Stimulated activated naive CD4-positive, alpha-beta T cell treated with Interleukin-2 at 50 U/mL for 16 hours (primary cell): ENCODE measurements at places on chromosomes 3 and 15.

- no peak for DNase-seq
Observed at GRCh38 chr15:23854912-23855659, 168.0 kb upstream of the NDN start.

DNA sequence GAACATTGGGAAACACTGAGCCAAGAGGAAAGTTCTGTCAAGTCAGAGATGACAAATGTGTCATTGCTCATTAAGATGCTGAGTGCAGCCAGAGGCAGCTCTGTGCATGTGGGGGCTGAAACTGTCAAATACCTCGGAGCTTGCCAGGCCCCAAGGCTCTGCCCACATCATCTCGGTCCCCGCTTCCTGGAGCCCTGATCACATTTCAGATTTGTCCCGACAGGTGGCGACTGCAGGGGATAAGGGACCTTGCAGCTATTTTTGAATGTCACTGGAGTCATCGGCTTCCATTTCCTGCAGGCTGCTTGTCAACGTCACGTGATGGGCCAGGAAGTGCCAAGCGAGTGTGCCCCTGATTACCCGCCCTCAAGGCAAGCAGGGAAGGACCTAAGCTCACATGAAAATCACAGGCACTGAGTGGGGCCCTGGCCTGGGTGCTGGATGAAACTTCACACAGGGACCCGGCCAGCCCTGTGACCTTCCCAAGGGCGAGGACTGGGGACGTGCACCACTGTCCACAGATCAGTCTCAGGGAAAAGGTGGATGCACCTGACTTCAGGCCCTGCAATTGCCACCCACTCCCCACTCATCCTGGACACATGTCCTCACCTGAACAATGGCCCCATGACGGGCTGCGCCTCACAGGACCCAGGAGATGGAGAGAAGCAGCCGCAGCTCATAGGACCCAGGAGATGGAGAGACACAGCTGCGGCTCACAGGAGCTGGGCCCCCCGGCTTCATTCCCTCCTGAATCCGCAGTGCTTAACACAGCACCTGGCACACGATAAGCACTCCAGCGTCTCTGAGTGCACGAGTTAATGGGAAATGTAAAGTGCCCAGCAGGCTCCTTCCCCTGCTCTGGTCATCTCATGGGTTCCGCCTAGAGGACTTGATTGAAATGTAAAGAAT, 73.4 kb downstream of the NUP210 start:
- peak; percentile 64 for DNase-seq

DNA sequence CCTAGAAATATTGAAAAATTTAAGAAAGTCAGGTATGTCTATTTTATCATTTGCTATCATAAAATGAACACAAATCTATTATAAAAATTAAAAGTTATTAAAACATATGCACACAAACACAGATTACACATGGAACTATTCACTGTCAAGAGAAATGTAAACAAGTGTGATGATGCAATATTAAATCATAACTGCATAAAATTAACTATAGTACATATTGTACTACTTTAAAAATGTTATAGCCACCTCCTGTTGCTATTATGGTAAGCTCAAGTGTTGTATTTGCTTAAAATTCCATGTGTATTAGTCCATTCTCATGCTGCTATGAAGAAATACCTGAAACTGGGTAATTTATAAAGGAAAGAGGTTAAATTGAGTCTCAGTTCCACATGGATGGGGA, 54.7 kb upstream of the CMC1 start:
- no peak for DNase-seq

GRCh38 chr3:39540162-39540921, 72.9 kb downstream of the MOBP start:
- DNase-seq: no peak

GRCh38 chr15:55909036-55909811, 84.2 kb downstream of the NEDD4 start:
- no peak for DNase-seq

DNA sequence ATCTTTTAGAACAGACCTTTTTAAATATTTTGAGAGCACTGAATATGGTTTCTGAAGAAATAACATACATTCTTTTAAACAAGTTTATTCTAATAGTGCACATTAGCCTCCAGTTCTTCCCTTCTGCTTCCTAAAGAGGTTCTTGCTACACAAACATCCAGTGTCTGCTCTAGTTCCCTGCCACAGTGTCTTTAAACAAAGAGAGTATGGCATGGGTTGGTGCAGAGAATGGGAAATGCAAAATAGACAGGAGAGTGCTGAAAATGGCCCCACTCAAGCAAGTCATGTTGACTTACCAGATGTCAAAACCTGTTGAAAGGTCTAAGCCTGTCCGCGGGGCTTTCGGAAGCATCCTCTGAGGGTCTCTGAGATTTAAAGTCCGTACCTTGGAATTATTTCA, 72.1 kb upstream of the RPL35A start:
- DNase-seq: no peak

- DNase-seq: no peak
Observed at GRCh38 chr15:78979456-78980320, 34.8 kb upstream of the CTSH start.

- no peak for DNase-seq
Observed at GRCh38 chr3:152583963-152584362, 251.0 kb upstream of the P2RY1 start.

DNA sequence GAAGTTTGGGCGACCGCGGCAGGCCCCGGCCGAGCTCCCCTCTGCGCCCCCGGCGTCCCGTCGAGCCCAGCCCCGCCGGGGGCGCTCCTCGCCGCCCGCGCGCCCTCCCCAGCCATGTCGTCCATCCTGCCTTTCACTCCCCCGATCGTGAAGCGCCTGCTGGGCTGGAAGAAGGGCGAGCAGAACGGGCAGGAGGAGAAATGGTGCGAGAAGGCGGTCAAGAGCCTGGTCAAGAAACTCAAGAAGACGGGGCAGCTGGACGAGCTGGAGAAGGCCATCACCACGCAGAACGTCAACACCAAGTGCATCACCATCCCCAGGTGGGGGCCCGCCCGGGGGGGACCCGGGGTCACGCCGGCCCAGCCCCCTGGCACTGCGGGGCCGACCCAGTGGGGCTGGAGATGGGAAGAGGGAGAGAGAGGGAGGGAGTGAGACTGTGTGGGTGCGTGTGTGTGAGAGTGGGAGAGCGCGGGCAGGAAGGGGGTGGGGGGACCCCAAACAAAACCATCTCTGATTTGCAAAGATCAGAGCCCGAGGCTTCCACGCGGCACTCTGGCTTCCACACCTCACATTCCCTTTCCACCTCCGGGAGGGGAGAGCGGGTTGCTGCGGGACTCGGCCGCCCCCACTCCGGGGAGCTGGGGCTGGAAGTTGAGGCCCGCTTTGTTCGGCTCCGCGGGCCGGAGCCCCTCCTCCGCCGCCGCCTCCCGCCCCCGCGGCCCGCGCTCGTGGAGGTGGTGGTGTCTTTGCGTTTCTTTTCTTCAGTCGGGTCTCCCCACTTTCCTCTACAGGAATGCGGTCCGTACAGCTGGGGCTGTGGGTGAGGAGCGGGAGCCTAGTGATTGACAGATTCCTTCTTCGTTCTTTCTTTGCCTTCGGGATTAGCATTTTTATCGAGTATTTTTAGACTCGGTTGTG, 898 bp downstream of the SMAD3 start:
- peak; percentile 25 for DNase-seq

DNA sequence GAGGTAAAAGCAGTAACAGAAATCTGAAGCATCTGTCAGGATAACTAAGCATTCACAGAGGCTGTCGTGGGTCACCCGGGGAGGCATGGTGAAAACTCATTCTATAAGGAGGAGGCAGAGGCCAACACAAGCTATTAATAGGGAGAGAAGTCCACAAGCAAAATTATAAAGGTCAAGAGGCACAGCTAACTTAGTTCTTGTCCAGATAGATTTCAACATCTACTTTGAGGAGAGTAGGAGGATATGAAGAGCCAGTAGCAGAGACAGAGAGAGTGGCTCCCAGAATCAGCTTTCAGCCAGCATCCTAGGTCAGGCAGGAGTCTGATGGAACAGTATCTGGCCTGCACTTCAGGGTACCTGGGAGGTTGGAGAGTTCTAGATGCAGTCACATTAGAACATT, 95.3 kb downstream of the STAC start:
- DNase-seq: no peak

DNA sequence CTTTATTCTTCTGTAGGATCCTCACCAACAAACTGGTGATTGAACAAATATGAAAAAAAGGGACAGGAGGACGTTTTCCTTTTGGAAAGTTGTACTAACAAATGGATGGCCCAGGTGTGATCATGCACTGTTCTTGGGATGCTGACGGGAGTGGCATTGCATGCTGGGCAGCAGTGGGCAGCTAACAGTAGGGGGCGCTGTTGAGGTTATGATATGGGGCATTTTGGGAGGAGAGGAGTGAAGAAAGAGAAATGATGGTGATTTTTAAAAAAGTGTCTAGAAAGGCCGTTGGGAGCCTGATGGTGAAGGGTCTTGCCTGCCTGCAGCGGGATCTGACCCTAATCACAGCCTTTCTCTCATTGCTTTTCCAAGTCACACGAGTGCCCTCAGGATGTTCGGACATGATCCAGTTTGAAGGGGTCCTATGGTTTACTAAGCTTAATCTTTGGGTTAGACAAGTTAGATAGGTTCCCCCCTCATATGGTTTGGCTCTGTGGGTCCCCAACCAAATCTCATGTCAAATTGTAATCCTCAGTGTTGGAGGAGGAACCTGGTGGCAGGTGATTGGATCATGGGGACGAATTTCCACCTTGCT, 46.2 kb upstream of the PRTG start:
- DNase-seq: peak; percentile 41

DNA sequence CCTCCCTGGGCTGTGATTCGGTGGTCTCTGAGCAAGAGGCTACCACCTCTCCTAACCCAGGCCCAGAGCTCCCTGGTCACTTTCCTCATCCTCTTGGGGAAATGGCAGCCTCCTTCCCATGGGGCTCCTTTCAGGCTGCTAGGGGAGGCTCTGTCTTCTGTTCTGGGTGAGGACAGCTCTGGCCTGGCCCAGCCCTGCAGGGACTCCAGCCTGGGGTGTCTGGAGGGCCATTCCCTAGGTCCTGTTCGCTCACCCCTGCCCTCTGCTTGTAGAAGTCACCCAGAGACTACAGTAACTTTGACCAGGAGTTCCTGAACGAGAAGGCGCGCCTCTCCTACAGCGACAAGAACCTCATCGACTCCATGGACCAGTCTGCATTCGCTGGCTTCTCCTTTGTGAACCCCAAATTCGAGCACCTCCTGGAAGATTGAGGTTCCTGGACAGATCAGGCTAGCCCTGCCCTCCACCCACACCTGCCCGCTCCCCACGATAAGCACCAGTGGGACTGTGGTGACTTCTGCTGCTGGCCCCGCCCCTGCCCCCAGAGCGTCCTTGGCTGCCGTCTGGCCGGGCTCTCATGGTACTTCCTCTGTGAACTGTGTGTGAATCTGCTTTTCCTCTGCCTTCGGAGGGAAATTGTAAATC, 30.9 kb downstream of the PRKCD start:
- no peak for DNase-seq

DNA sequence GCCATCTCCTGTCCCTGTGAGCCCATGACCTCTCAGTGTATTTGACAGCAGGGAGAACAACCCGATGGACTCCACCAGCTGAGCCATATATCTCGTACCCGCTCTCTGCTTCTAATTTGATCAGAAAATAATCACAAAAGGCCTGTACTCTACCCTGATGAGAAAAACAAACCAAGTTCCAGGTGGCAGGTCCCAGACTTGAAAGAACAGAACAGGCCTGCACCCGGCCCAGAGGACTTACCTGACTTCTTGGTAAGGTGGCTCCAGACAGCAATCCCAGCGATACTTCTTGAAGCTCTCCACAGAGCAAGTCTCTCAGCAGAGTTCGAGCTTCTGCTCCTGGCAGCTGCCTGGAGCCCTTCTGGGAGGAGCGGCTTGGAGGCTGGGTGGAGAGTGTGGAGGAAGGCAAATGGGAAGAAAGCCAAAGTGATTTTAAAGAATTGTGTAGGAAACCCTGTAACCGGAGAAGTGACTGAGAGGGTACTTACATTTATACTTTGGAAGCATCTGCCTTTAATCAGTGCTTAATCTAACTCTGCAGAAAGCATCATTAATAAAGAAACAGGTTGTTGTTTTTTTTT, 91.6 kb downstream of the SCN11A start:
- DNase-seq: no peak
